ENCODE measurements at places on chromosomes 2 and 18.

GRCh38 chr2:60296219-60296955 is 257.1 kb downstream of the BCL11A start:
- DNase-seq: no peak

DNA sequence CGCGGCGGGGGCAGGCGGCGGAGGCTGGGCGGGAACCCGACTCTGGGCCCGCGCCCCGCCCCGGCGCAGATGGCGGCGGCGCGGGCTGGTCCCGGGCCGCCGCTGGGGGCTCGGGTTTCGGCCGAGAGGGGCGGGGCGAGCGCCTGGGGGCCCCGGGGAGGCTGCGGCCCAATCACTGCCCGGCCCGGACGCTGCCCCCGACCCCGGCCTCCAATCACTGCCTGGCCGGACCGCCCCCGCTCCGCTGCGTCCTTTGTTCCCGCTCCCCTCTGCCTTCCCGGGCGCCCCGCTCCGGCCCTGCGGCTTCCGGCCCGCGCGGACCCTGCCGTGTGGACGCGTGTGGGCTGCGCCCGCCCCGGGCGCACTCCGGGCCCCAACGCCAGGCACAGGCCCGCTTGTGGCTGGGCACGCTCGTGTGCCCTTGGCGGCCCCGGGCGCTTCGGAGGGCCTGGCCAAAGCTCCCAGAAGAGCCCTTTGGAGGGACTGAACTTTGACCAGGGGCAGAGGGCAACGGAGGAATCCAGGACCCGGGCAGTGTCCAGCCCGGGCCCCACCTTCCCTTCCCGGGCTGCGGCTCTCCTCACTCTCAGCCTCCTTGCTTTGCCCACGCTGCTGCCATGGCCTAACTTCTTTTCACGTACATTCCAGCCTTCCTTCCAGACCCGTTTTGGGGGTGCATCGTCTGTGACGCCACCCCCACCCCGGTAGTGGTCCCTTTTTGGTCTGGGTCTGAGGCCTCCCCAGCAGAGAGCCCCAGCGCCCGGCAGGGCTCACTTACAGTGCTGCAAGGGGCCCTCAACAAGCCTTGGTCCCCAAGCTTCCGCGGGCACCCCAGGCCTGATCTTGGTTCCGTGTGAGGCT is 27.1 kb upstream of the PTMA start:
- no peak for DNase-seq

GRCh38 chr2:120596191-120596811 is 139.4 kb upstream of the GLI2 start:
- DNase-seq: no peak

DNA sequence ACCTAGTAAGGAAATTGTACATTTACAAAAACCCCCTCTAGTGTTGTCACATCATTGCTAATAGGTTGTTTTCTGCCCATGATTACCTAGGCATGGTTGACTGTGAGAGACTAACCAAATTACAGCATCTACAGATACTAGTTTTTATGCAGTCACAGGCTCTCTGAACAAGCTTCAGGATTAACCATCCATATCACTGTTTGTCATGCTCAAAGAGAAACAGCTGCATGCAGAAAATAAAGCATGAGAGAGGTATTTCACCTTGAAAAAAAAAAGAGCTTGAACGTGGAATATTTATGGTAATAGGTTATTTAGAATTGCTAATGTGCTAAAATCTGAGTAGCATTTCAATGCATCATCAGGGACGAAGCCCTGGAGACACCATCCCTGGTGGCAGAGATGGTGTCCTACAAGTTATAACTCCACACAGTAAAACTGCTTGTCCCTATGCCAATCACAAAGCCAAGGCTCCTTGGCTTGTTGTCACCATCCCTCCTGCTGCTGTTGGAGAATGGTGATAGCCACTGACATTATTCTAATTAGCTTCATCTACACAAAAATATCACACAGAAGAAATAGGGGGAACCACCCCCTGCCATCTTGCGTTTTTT is 5.4 kb downstream of the NEB start:
- no peak for DNase-seq
